Subcutaneous preadipocyte (primary cell): ENCODE measurements at places on chromosomes 1 and 21. TPM values are rescaled to one million over a fixed set of nuclear protein-coding genes. Genes with fewer than 3 reads are reported as not detected.

Gene RCAN1
- 26.2 and 35.6 TPM in 2 replicates for total RNA-seq

Gene CELA3B
- not detected in 2 replicates for total RNA-seq

Gene ATP6V1G3
- not detected in 2 replicates for total RNA-seq

Gene SH2D5
- 1.8 and 3.1 TPM in 2 replicates for total RNA-seq

Gene RBM11
- total RNA-seq = not detected in 2 replicates

Gene RNU1-4
- total RNA-seq = under 0.01 TPM in 2 replicates

Gene CLCNKA
- not detected in 2 replicates for total RNA-seq

Gene FCRL5
- not detected in 2 replicates for total RNA-seq

Gene GJA8
- not detected in 2 replicates for total RNA-seq

Gene WDR64
- not detected in 2 replicates for total RNA-seq

Gene PTPN22
- total RNA-seq = 0.37 and 0.59 TPM in 2 replicates

Gene KRTAP12-2
- not detected in 2 replicates for total RNA-seq

Gene ANKRD65
- 0.73 and 0.78 TPM in 2 replicates for total RNA-seq

Gene AKIRIN1
- total RNA-seq = 27.6 and 49.5 TPM in 2 replicates

Gene CTSS
- total RNA-seq = 3.3 and 5.5 TPM in 2 replicates

Gene PRAMEF26
- total RNA-seq = not detected in 2 replicates

Gene PRKAA2
- 0.73 and 2.0 TPM in 2 replicates for total RNA-seq

Gene LDLRAD1
- total RNA-seq = not detected in 2 replicates

Gene REN
- total RNA-seq = 0.37 TPM in 1 of 2 replicates, not detected in the other

Gene PADI4
- not detected in 2 replicates for total RNA-seq

Gene LRRC71
- total RNA-seq = 0.20 TPM in 1 of 2 replicates, not detected in the other

Gene COA6
- 22.0 and 29.5 TPM in 2 replicates for total RNA-seq

Gene MANEAL
- total RNA-seq = 0.73 and 0.78 TPM in 2 replicates

Gene DENND2D
- 2.3 and 5.1 TPM in 2 replicates for total RNA-seq

Gene NCF2
- total RNA-seq = not detected in 2 replicates

Gene TMIGD3
- not detected in 2 replicates for total RNA-seq

Gene RNF207
- 2.6 and 3.7 TPM in 2 replicates for total RNA-seq

Gene RCC2
- total RNA-seq = 43.4 and 60.4 TPM in 2 replicates
